Activated CD4-positive, alpha-beta T cell treated with anti-CD3 and anti-CD28 coated beads, Interleukin-2, Interleukin-4, amounts not matched to agents 100 ng/mL and 50 ng/mL, durations not matched to agents 16 hours and 8 hours (primary cell): ENCODE measurements at places on chromosomes 7 and 10.

DNA sequence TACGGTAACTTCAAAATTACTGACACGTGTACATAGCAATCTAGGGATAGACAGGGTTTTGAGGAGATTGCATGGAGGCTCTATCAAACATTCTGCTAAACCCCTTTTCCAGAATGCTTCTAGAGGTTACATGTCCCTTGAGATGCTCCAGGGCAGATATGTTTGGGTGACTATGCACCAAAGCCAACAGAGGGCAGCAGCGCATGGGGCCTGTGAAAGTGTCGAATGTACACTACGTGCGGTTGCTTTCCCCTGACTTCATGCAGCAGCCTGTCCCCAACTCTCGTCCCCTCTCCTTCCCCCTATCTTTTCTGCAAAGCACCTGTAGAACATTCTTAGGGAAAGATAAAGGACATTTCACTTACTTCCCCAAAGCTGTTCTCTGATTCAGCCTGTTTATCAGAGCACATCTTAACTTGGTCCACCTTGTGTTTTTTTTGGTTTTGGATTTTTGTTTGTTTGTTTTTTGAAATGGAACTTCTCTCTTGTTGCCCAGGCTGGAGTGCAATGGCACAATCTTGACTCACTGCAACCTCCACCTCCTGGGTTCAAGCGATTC, 90.2 kb downstream of the UBE3C start:
- peak; percentile 5 for DNase-seq

DNA sequence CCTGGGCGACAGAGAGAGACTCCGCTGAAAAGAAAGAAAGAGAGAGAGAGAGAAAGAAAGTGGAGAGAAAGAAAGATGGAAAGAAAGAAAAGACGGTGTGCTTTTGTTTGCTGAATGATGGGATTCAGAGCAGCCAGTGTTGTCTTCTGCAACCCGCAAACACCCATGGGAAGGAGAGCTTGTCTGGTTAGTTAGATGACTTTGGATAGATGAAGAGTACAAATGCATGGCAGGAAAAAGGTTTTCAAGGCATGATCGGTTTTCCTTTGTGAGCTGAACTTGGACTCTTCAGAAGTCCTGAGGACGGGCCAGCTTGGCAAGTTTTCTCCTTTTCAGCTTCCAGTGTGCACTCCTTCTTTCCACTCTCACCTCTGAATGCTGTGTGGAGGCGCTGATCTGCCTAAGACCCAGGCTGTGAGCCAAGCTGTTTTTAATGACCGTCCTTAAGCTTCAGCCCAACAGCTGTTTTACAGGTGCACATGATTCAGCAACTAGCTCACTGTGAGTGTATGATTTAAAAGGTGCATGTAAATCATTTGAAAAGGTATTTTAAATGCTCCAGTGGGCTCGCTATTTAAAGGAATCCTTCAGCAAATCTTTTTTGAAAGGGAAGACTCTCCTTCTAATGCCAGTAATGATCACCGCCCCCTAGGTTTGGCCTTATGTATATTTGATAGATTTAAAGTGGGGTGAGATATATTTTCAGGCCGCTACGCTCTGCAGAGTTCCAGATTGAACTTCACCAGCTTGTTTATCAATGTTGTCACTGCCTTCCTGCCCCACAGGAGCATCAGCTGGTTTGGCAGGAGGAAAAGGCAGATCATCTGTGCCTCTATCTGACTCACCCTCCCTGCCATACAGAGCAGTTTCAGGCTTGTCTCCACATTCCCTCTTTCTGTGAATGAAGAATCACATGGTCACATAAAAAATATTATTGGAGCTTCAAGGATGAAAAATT, 115.0 kb downstream of the PLXDC2 start:
- no peak for DNase-seq

GRCh38 chr10:67107670-67108069, 181.8 kb downstream of the LRRTM3 start:
- DNase-seq, result no peak

GRCh38 chr7:117338020-117338419, 15.2 kb upstream of the WNT2 start:
- no peak for DNase-seq

GRCh38 chr10:104054430-104054829, 31.2 kb downstream of the COL17A1 start:
- DNase-seq, result no peak

DNA sequence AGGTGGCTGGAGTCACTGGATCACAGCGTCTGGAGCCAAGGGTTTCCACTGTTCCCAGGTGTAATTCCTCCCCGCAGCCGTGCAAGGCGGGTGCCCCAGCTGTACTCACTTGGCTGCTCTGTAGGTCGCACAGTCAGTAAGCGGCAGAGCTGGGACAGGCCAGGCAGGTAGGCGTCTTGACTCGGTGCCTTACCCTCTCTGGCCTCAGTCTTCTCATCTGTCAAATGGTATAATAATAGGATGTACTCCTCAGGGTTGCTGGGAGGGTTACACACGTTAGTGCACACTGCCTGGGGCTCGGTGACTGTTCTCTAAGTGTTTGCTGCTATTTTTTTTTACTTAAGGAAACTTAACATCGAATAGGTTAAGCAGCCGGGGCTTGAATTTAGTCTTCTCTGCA, 27.0 kb downstream of the MYL10 start:
- DNase-seq, result no peak

DNA sequence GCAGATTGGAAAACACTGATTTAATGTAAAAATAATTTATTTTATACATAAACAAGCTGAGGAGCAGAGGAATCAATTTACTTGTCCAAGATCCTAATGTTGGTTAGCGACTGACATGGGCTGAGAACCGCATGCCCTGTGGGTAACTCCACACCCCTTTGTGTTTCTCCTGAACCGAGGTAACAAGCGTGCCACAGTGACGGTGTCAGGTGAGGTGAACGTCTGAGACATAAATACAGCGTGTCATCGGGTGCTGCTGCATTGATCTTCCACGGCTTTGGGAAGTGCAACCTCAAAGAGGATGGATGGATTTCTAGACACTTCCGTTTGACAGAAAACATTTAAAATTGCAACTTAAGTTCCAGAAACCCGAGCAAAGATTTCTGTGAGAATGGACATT, 386.8 kb upstream of the ADARB2 start:
- no peak for DNase-seq

DNA sequence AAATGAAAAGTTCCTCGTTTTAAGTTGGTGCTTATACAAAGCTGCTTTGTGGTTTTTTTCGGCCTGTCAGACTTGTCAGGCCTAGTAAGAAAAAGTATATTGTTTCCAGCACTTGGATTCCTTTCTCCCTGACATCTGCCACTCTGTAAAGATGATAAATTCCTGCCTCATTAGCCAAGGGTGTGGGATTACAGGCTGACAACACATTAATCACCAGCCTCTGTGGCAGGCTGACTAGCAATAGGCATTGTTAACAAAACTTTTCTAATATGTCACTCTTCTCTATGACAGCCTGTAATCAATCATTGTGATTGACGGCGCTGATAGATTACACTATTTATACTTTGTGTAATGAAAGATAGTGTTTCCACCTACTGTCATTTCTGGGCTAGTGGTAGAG, 682.5 kb downstream of the LRMDA start:
- no peak for DNase-seq

DNA sequence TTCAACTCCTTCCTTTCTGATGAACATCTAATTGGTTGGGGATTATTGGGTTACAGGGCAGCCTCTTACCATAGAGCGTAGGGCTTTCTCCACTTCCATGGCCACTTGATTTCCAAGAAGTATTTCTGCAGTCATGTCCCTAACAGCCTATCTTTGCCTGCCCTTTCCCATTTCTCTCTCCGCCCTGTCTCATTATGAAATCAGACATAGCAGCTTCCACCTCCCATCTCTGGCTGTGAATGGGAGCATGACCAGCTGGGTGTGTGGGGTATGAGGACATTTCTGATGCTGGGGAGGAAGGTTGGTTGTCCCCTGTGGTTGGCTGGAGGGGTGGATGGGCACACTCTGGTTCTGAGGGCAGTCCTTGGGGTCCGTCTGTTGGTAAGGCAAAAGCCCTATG, 41.2 kb downstream of the ADCYAP1R1 start:
- no peak for DNase-seq

DNA sequence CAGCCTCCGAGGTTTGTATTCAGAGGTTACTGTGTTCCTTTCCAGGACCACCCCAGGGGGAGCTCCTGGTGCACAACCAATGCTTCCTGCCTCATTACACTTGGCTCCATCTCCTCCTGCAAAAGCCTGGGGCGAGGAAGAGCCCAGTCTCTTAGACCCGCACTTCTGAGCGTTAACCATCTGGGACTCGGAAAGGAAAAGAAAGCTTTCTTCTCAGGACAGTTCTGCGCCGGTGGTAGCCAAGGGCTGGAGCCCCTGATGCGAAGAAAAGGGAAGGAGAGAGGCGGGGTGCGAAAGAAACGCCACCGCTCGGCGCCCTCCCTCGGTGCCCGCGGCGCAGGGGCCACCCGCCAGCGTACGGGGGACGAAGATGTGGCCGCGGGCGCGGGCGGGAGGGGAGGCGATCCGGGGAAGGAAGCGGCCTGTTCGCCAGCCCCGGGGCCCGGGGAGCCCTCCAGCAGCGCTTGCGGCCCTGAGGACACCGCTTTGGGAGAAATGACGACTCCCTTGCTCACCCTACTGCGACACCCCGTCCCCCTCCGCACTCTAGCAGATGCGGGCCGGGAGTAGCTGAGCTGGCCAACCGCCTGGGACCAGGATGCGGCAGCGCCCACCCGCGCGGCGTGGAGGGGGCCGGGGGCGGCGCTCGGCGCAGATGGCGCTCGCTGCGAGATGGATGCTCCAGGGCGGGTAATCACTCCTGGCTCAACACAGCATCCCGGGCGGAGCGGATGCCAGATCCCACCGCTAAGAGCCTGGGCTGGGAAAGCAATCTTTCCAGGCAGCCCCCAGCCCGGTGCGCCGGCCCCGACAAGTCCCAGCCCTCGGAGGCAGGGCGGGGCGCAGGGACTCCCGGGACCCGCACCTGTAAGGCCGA, 1.3 kb downstream of the NRCAM start:
- DNase-seq, result no peak

DNA sequence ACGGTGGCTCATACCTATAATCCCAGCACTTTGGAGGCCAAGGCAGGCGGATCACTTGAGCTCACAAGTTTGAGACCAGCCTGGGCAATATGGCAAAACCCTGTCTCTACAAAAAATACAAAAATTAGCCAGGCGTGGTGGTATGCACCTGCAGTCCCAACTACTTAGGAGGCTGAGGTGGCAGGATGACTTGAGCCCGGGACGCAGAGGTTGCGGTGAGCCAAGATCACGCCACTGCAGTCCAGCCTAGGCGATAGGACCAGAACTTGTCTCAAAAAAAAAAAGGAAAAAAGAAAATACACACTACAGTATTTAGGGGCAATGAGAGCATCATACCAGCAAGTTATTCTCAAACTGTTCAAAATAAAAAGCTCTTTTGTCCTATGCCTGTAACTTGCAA, 59.5 kb downstream of the ABI1 start:
- no peak for DNase-seq

GRCh38 chr10:87508837-87509236, 4.1 kb downstream of the MINPP1 start:
- no peak for DNase-seq

GRCh38 chr7:4749798-4750197, 25.6 kb upstream of the AP5Z1 start:
- no peak for DNase-seq

DNA sequence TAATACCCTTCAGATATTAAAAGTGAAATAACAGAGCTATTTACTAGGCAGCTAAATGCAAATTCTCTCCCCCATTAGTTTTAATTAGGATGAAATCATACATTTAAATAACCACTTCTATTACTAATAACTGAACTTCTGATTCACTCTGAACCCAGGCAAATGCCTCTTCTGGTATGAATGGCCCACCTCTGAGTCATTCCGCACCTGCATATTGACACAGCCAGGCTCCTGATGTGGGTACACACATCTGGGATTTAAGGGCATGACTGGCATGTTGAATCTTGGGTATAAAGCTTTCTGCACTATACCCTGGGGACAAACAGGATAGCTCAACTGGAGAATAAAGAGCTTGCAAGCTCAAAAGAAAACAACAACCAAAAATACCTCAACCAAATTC, 140.9 kb downstream of the AUTS2 start:
- DNase-seq, result peak; percentile 77

- DNase-seq, result no peak
Measured at GRCh38 chr10:124993736-124994451, 52.0 kb downstream of the ZRANB1 start.

DNA sequence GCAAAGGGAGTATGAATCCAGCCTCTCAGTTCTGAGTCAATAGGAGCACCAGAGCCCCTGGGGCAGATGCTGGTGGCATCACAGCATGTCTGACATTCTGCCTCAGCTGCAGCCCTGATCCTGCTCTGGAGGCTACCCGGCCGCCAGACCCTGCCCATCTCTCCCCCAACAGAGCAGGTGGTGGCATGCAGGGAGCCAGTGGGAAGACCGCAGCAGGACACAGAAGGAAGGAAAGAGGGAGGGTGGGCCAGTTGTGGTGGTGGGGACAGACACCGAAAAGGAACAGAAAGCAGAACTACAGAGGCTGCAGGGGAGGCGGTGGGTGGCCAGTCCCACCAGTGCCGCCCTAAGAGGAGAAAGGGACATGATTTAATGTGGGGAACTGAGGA, 35.3 kb downstream of the BLNK start:
- no peak for DNase-seq
